ENCODE measurements at places on chromosomes 2 and 18.
A peak's percentile ranks its signal among the peaks of the same experiment; 100 is the strongest.

- no peak for DNase-seq
These were observed 181.6 kb upstream of the HS6ST1 start for GRCh38 chr2:128500138-128500800.

- no peak for DNase-seq
These were observed 668.9 kb upstream of the CHAC2 start for GRCh38 chr2:53098696-53099078.

DNA sequence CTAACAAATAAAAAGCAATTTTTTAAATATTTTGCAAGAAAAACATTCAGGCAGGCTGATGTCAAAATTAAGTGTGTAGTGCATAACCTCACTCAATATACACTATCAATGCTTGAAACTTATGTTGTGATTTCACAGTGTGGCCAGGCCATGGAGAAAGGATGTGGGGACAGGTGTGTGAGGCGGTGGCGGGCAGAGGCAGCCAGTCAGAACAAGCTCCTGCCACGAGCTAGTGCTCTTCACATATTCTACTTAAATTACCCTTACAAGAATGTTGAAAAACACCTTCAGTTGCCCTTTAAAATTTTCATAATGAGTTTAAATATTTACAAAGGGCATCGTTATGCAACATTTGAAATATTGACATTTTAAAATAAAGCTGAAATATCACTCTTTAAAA lies 43.2 kb downstream of the CYB5A start:
- no peak for DNase-seq

DNA sequence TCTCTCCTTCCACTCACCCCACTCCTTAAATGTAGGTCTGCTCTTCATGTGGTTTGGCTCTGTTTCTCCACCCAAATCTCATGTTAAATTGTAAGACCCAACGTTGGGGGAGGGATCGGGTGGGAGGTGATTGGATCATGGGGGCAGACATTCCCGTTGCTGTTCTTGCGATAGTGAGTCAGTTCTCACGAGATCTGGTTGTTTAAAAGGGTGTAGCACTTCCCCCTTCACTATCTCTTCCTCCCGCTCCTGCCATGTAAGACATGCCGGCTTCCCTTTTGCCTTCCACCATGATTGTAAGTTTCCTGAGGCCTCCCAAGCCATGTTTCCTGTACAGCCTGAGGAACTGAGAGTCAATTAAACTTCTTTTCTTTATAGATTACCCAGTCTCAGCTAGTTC lies 1044.5 kb upstream of the POU3F3 start:
- no peak for DNase-seq

- peak; percentile 7 for DNase-seq
These were observed 291.3 kb upstream of the TANK start for GRCh38 chr2:160868891-160869290.

DNA sequence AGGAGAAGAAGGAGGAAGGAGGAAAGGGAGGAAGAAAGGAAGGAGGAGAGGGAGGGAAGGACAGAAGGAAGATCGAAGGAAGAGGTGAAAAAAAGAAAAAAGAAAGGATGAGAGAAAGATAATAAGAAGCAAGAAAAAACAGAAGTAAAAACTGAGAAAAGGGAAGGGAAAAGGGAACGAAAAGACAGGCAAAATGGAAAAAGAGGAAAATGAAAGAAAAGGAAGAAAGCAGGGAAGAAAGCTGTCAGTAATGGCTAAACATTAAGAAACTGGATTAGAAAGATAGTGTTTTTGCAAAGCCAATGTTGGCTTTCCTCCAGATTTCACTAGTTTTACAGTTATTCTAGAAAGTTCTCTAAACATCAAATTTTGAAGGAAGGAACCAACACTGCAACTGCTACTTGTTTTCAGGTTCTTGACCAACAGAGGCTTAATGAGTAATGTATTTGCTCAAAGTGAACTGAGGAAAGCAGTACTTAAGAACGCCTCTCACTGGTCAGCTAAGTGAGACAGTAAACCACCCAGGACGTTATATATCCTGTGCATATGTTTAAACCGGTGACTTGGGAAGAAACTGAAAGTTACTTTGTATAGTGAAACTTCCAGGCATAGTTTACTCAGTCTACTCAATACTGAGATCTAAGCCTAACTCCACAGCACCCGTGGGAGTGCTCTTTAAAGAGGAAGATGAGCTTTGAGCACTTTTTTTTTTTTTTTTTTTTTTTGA lies 286.2 kb upstream of the TRIB2 start:
- no peak for DNase-seq

- DNase-seq = no peak
These were observed 220.2 kb downstream of the SUCLG1 start for GRCh38 chr2:84238907-84239306.

DNA sequence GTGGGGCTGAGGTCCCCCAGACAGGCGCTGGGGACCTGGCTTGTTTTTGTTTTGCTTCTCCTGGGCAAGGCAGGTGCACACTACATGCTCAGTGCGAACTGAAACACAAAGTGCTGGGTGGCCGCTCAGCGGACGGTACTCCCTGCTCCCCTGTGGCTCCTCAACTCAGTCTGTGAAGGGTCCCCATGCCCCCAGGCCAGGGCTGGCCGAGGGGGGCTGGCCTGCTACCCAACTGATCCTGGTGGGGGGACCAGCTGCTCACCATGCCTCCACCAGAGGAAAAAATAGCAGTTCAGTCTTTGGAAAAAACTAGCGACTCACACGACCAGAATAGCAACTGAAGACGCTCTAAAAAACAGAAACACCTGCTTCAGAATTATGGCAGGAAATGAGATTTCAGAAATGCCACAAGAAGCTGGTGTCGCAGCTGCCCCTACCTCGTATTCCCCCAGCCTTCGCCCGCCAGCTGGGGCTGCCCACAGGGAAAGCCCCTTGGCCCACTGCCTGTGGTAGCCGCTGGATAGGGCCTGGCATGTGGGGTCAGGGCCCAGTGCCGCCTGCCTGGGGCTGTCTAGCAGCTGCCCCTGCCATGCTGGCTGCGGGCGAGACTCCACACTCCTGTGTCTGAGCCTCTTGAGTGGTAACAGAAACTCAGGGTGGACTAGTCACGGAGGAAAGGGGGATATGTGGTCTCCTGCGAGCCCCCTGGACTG lies 43.7 kb downstream of the MEX3C start:
- no peak for DNase-seq

DNA sequence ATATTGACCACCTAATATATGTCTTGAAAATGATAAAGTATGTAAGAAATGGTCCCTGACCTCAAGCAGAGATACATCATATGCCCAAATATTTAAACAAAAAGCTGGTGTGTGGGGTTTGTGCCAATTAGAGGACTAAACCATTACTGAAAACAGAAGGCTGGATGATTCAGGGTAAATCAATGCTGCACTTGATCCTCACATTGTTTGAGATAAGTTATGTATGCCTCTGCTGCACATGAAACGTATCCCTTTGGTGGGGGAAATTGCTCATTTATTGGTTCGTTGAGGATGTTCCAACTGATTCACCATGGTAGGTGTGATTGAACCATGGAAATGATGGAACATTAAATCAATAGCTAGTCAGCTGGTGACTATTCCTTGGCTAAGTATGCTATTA lies 24.7 kb upstream of the DARS1 start:
- DNase-seq = no peak

DNA sequence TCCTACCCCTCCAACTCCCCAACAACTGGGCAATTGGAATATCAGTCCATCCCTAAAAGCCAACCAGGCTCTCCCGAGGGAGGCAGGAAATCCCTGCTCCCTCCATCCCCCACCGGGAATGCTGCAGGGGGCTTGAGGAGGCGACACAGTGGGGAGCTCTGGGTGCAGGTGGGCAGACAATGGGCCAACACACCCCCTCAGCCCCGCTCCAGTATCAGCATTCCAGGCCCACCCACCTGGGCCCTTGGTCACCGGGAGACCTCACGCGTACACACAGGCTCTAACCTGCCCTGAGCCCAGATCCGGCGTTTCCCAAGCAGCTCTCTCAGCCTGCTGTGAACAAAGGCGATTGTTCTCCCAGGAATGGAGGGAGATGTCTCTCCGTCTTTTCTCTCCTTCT lies 37.6 kb upstream of the FZD7 start:
- DNase-seq = no peak

GRCh38 chr2:222309361-222309760 lies 10.6 kb upstream of the PAX3 start:
- no peak for DNase-seq

- no peak for DNase-seq
These were observed 495.0 kb downstream of the PARD3B start for GRCh38 chr2:205040323-205040722.

DNA sequence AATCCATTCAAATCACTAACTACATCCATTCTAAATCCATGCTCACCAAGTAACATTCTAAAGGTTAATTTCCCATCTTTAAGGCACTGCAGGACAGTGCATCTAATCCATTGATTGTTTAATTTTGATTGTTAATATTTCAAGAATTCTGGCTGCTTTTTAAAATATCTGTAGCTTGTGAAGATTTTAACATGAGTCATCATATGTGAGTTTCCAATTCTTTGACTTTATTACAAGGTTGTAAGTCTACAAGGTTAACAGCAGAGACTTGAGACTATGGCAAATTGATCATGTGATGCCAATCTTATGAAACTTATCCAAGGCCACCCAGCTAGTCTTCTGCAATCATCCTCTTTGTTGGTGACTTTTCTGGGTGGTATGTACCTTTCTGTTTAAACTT lies 349.2 kb upstream of the ZC3H15 start:
- DNase-seq = no peak

DNA sequence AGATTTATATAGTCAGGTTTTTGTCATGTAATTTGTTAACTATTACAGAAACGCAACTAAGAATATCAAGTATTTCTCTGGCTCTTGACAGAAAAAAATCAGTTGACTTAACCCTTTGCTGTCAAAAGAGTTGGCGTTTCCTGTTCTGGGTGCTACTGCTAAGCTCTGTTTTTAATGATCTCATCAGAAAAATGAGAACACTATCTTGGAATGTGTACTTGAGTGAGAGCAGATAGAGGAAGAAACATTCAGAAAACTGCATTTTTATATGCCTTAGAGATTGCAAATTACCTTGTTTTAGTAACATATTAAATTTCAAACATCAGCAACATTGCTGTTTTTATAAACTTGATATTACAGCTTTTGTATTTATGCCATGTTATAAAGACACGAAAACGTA lies 297.9 kb downstream of the RDH14 start:
- no peak for DNase-seq

GRCh38 chr18:50880119-50880465 lies 1.2 kb downstream of the ME2 start:
- no peak for DNase-seq

GRCh38 chr18:45102863-45103262 lies 422.2 kb downstream of the SETBP1 start:
- no peak for DNase-seq

DNA sequence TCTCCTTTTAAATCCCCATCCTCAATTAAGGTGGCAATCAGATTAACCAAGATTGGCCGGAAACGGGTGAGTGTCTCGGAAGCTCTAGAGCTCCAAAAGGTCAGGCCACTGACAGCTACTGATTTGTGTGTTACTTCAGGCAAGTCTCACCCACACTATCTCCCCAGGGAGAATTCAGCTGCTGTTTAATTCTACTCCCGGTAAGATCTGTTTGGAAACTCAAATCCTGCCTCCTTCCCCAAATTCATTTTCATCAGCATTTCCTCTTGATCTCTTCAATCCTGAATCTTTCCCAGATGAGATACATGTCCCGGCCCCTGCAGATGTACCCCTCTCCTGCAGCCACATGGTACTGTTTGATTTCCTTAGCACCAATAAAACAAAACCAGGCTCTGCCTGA lies 34.9 kb downstream of the EFR3B start:
- no peak for DNase-seq

DNA sequence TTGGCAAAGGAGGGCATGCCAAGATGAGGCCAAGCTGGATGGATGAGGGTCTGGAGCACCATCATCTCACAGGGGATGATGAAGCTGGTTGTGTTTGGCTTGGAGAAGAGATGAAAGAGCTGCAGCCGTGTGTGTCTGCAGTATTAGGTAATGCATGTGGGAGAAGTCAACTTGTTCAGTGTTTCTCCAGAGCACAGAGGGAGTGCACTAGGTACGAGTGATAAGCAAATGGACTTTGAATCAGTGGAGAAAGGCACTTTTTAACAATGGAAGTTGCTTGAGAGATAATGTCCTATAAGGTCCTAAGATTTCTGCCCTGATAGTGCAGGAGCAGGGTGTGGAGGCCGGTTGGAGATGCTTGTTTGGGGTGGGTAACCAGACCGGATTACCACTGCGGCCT lies 36.0 kb downstream of the SLC14A2 start:
- DNase-seq = no peak

GRCh38 chr2:47077442-47078117 lies 77.5 kb downstream of the STPG4 start:
- no peak for DNase-seq
